H4 (cell line): ENCODE measurements at places on chromosomes 13 and 19.

GRCh38 chr19:49536921-49537462 lies 9.2 kb downstream of the RCN3 start:
- DNase-seq = no peak

- DNase-seq = no peak
These were observed 455.2 kb upstream of the ZNF507 start for GRCh38 chr19:31890230-31890629.

- no peak for DNase-seq
These were observed 6.8 kb upstream of the KPTN start for GRCh38 chr19:47490847-47491246.

GRCh38 chr19:16320987-16321386 lies 3.6 kb upstream of the KLF2 start:
- DNase-seq = no peak

- no peak for DNase-seq
These were observed 530.0 kb upstream of the ARGLU1 start for GRCh38 chr13:107097916-107098315.

DNA sequence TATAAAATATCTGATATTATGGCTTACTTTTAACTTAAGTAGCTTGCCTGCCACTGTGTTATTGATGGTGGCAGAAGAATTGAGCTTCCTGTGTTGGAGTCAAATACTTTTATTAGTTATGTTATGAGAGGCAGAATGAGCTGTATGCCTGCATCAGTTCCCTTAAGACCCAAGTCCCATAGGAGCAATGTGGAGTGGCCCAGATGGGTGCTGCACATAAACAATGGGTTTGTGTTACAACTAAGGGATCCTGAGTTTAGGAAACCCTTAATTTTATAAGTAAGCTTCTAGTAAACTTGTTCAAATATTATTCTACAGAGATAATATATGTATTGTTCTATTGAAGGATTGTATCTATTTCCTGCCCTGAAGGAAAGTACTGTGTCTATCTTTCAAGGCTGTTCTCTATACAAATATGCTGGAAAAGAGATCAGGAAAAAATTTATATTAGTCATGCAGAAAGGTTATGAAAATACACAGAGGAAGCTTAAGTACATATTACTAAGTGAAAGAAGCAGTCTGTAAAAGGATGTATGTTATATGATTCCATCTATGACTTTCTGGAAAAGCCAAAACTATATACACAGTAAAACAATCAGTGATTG lies 2018.0 kb upstream of the PCDH20 start:
- no peak for DNase-seq

DNA sequence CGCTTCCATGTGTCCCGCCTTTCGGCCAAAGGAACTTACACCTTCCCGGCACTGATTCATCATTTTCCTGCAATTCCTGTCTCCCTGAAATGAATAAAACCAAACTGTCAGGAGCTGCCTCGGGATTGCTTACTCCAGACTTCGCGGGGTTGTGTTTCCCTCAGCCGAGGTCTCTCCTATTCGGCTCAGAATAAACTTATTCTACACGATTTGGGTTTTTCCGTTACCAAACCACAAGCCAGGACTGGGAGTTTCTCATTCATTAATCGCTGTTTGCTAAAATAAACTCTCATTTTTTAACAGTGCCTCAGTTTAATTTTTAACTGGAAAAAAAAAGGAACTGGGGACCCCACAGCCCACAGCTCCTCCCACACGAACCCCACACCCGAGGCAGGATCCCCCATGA lies 667 bp downstream of the ZNF878 start:
- no peak for DNase-seq

GRCh38 chr19:53892981-53893325 lies 11.0 kb downstream of the PRKCG start:
- DNase-seq = no peak

DNA sequence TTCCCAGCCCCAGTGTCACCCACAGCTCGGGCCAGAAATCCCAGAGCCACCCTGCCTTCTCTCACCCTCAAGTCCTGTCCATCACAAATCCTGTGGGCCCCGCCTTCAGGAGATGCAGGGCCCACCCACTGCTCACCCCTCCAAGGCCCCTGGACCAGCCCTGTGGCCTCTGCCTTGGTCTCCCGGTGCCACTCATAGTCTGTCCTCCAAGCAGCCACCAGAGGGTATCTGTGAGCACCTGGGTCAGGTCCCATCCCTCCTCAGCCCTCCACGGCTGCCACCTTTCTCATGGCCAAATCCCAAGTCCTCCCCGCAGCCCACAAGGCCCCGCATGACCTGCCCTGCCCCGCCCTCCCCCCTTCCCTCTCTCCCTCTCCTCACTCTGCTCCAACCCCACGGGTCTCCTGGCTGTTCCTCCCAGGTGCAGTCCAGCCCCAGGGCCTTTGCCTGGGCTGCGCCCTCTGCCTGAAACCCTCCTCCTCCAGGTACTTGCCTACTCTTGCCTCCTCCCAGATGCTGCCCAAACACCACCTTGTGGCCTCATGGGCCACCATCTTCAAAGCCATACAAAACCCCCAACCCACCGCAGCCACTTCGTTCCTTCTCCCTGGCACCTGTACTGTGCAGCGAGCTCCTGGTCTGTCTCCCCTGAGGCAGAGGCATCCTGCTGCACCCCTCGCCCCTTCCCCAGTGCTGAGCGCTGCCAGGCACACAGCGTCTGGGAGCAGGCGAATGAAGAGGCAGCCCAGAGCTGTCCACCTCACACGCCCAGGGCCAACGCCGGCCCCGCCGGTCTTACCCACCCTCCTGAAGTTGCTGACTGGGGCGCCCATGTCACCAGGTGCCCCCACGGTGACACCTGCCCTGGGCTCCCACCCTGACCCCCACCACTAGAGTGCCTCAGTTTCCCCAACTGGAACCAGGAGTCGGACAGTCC lies 13.2 kb upstream of the UQCR11 start:
- no peak for DNase-seq

DNA sequence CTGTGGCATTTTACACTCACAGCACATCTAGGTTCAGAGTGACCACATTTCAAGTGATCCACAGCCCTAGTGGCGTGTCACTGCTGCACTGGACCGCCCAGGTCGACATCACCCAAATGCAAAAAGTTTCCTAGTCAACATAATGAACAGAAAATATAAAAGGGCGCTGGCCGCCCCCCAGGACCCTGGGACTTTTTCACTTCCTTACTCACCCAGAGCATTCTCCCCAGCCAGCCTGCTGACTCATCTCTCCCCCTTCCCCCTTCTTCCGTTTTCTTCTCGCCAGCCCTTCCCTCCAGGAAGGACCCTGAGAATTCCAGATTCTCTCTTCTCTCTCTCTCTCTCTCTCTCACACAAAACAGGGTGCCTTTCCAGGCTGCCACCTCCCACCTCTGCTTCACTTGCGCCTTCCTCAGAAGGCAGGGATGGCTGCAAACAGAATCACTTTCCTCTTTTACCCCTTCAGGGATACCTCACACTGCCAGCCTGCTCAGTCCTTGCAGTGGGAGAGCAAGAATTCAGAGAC lies 21.0 kb upstream of the GRWD1 start:
- peak; percentile 79 for DNase-seq

- DNase-seq = no peak
These were observed 4.6 kb downstream of the SPRY2 start for GRCh38 chr13:80336370-80336769.

DNA sequence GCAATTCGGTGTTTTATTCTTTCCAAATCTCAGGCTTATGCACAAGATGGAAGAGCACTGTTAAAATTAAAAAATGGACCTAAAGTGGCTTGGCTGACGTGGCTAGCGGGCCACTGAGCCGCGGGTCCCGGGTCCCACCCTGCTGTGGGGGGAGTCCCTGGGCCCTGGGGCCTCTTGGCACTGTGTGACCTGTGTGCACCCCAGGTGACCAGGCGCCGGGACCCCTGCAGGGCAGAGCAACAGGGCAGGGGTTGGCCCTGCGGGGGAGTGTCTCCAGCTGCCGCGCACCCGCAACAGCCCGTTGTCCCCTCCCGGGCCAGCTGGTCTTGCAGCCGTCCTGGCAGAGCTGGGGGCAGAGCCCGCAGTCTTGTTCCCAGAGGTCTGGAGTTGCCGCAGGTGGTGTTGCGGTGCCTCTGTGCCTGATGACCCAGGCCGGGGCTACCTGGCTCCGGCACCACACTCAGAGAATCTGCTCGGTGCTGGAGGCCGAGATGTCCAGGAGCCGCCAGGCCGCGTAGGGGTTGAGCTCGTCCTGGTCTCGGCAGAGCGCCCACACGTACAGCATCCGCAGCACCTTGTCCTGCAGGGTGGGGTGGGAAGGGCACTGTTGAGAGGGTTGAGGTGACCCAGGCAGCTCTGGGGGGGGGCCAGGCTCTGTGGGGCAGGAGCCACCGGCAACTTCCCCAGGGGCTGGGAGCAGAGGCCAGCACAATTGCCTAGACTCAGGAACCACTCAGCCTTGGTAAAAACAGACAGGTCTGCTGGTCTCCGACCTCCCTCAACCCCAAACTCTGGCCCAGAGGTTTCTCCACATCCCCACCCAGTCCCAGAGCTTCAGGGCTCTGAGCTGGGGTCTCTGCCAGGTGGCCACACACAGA lies 1.0 kb upstream of the CTXN1 start:
- DNase-seq = no peak

DNA sequence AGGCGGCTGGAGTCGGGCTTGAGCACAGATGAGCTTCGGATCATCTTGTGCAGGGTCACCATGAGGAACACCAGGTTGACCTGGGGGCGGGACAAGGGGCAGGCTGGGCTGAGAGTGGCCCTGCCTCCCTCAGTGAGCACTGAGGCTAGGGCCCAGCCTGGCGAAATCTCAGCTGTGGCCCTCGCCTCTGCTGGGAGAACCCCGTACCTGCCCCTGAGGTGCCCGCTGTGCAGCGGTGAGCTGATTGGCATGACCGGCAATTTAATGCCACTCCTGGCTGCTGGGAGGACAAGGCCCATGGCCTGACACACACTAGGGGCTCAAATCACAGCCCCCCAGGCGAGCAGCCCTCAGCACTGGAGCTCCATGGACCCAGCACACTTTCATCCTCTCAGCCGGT lies 19.7 kb upstream of the ASF1B start:
- DNase-seq = no peak

GRCh38 chr19:435056-435706 lies 25.7 kb downstream of the SHC2 start:
- no peak for DNase-seq

- no peak for DNase-seq
These were observed 758.3 kb upstream of the PCDH20 start for GRCh38 chr13:62173958-62174357.

DNA sequence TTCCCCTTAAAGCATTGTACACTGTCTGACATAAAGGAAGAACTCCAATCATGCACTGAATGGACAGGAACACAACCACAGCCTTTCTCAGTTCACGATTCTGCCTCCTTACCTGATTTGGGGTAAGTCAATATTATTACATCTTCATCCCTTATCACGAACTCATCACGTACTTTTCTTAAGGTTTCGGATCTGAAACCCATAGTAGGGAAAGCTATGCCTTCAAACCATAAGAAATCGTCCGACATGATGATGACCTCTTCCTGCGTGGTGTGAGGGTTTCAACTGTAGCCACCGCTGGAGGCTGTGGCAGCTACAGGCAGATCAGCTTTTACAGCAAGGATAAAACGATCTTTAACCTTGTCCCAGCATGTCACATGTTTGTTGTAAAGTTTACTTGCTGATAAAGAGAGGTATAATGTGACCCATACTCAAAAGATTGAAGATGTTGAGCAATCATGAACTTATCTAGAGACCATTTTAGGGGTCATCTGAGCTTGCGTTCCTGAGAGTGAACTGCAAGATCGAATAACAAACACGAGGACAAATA lies at the start of gene SULT2A1:
TSS of gene SULT2A1 (minus strand) at position 306 of the 550 bp plus-strand sequence. CDS start at position 248, 58 bp downstream.
- no peak for DNase-seq

DNA sequence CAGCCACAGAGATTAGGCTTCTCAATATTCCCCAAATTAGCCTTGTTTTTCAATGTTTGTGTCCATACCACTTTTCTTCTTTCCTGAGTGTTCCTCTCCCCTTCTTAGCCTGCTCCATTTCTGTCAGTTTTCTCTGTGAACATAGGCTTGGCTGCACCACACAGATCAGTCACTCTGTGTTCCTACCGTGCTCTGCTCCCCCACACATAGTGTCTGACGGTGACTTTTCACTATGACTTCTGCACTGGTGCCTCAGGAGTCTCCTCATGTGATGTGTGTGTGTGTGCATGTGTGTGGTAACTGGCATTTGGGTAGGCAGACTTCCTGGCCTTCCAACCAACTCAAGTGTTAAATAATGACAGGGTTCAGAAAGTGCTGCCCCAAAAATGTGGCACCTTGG lies 47.9 kb upstream of the MYCBP2 start:
- no peak for DNase-seq

DNA sequence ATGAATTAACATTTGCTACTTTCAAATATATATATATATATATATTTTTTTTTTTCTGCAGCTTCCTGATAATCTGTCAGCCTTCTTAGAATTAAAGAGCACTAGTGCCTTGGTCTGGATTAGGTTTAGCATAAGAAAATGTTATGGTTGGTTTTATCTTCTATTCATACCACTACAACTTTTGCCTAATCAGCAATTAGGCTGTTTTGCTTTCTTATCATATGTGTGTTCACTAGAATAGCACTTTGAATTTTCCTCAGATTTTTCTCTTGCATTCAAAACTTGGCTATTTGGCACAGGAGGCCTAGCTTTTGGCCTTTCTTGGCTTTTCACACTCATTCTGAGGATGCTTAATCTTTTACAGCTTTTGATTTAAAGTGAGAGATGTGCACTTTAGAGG lies 1468.1 kb downstream of the PCDH9 start:
- DNase-seq = no peak
